IPS DF 6.9 (cell line): ENCODE measurements at places on chromosomes 11 and 22.
A peak's percentile ranks its signal among the peaks of the same experiment; 100 is the strongest.

DNA sequence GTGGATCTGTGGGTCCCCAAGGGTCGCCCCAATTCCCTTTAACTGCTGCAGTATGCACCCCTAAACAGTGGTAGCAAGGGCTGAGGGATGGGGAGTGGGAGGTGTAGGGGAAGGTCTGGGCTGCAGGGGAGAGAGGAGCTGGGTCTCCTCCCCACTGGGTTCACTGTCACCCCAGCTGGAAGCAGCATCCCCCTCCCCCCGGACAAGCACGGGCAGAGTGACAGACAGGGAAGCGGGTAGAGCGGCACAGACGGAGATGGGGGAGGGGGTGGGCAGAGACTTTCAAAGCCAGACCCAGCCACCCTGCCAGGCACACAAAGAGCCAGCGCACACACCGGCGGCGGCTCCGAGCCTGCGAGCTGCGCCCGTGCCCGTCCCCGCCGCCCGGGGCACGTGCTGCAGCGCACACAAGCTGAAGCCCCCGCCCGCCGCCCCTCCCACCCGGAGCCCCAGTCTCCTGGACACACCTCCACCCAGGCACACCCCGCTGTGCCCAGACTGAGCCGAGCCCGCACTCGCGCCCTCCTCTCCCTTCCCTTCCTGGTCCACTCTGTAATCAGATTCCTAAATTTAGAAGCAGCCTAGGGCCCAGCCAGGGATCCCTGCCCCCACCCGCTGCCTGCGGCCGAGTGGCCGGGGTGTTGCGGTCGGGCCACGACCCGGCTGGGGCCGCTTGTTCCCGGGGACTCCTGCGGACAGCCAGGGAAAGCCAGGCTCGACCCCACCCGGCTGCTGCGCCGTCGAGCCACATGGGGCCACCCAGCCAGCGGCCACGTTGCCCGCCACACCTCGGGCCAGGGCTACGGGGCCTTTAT lies 935 bp upstream of the RCOR2 start:
- H3K27me3 ChIP-seq: no peaks in the 10 kb centered on the region
- H3K4me1 ChIP-seq: peaks cover 11% of the 10 kb centered on the region
- DNase-seq: no peak
- H3K27ac ChIP-seq: peak overlapping the region; percentile 2

GRCh38 chr11:10597877-10598351 lies 29.4 kb upstream of the LYVE1 start:
- no peaks in the 10 kb centered on the region for H3K36me3 ChIP-seq
- no peaks in the 10 kb centered on the region for H3K4me1 ChIP-seq
- no peak for DNase-seq
- H3K27me3 ChIP-seq: no peaks in the 10 kb centered on the region

DNA sequence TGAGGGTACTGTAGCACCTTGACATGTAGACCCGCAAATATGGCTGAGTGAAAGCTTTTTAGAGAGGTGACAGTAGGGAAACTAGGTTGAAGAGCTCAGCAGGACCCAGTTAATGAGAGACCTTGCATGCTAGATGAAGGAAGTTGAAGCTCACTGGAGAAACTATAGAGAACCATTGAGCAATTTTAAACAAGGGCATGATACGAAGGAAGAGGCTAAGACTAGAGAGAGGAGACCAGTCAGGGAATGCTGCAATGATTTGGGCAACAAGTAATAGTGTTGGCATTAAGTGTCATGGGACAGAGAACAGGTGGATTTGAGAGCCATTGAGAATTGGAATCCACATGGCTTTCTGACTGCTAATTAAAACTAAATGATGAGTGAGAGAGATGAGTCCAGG lies 4.1 kb downstream of the OLFML1 start:
- no peak overlapping the region for H3K27ac ChIP-seq
- H3K27me3 ChIP-seq: no peaks in the 10 kb centered on the region
- no peaks in the 10 kb centered on the region for H3K36me3 ChIP-seq
- DNase-seq: no peak
- no peak overlapping the region for H3K4me3 ChIP-seq

- H3K4me1 ChIP-seq: no peaks in the 10 kb centered on the region
- H3K36me3 ChIP-seq: no peaks in the 10 kb centered on the region
- H3K27ac ChIP-seq: no peak overlapping the region
- no peak for DNase-seq
- H3K27me3 ChIP-seq: no peaks in the 10 kb centered on the region
These were observed 36.2 kb downstream of the MPPED1 start for GRCh38 chr22:43448048-43448447.

- H3K4me3 ChIP-seq: no peak overlapping the region
- H3K4me1 ChIP-seq: no peaks in the 10 kb centered on the region
- no peak overlapping the region for H3K27ac ChIP-seq
- H3K36me3 ChIP-seq: no peaks in the 10 kb centered on the region
- H3K27me3 ChIP-seq: no peaks in the 10 kb centered on the region
These were observed 97.5 kb upstream of the ANO3 start for GRCh38 chr11:26234451-26234850.

DNA sequence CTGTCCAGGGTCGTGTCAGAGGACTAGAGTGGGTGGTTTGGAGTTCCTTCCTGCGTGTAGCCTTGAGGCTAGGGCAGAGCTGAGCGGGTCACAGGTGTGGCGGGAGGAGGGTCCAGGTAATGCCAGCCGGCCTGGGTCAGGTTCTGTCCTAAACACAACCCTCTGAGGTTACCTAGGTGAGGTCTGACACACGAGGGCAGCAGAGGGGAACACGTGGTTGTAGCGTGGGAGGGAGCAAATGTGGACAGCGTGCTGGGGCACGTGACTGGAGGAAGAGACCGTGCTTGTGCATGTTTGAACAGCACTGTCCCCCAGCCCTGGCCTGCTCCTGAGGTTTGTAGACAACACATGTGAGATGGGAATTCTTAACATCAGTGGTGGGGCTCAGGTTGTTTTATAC lies 13.1 kb downstream of the MOV10L1 start:
- H3K27me3 ChIP-seq: no peaks in the 10 kb centered on the region
- no peaks in the 10 kb centered on the region for H3K4me1 ChIP-seq
- no peak for DNase-seq
- H3K4me3 ChIP-seq: no peak overlapping the region
- no peak overlapping the region for H3K27ac ChIP-seq

GRCh38 chr11:86571273-86571948 lies 101.0 kb downstream of the ME3 start:
- no peaks in the 10 kb centered on the region for H3K4me1 ChIP-seq
- H3K27ac ChIP-seq: no peak overlapping the region
- H3K36me3 ChIP-seq: no peaks in the 10 kb centered on the region
- no peak overlapping the region for H3K4me3 ChIP-seq
- H3K27me3 ChIP-seq: peaks cover 2% of the 10 kb centered on the region; the same call in 1 of the 2 replicates
